CD4-positive, alpha-beta T cell treated with Interleukin-15 for 1 hour (primary cell): ENCODE measurements at places on chromosomes 12 and 14.

- peak; percentile 17 for DNase-seq
Measured at GRCh38 chr14:77804592-77804991, 4.7 kb downstream of the ADCK1 start.

DNA sequence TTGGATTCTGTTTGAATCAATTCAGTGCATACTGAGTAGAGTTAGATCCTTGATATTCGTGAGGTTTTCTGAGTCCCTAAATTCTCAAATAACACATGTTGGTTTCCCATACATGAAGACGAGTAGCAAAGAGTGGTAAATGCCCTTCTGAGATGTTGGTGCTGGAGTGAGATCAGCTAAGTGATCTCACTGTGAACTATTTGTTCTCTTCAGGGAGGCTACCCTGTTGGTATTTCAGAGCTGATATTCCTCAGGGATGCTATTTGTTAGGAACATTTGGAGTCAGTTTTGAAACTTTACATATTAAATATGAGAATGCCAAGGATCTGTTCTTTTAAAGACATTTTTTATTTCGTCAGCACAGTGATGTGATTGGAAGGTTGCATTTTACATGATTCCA lies 54.7 kb downstream of the SUSD6 start:
- no peak for DNase-seq

GRCh38 chr14:73237219-73237785 lies at the start of gene PAPLN:
PAPLN (plus strand) TSS chr14:73237506; CDS start chr14:73239779, 2,273 bp downstream.
- peak; percentile 29 for DNase-seq

GRCh38 chr14:31696378-31696777 lies 135.2 kb downstream of the NUBPL start:
- DNase-seq = no peak

DNA sequence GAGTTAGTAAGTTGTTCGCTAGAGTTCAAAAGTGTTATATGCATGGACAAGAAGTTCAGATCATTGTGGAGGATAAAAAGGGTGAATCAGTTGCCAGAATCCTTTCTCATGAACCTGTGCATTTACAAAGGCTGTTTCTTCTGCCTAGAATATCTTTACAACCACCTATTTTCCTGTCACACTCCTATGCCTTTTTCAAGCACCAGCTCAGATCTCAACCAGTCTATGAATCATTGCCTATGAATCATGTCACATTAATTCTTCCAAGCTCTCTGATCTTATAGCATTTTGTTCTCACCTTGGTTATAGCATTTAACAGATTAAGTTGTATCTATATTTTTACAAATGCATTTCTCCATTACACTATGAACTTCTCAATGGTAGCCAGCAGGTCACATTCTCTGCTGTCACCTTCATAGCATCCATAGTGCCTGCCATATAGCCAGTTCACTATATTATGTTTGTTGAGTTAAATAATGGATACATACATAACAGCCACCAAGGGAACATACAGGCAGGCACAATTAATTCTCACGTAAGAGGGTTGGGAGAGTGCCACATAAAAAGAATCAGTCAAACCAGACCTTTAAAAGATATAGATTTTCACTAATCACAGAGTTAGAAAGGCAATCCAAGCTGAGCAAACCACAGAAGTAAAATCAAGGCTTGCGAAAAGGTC lies 573.0 kb downstream of the FOXG1 start:
- no peak for DNase-seq

DNA sequence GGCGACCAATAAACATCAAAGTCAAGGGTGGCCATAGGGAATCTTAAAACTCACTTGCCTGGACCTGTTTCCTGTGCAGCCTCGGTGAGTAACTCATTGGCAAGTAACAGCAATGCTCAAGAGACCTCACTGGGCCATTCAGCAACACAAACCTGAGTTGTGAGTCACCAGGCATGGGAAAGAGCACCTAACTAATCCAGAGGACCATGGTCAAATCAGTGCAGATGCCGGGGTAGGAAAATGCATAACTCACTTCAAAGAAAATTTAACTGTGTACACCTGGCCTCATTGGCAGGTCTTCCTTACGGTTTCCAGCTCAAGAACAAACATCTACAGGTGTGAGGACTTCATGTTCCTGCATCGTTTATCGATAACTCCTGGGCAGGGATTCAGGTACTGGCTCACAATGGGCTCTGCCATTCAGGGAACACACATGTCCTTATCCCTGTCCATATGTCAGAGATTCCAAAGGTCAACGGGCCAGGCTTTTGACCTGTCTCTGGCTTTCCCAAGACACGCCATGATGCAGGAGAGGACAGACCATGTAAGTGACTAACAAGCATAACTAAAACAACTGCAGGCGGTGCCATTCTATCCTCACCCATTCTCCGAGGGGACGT lies 211.8 kb downstream of the ANO2 start:
- DNase-seq = no peak

GRCh38 chr12:54592316-54592715 lies 3.9 kb upstream of the PPP1R1A start:
- no peak for DNase-seq

- no peak for DNase-seq
Measured at GRCh38 chr12:66744956-66745383, 66.1 kb upstream of the GRIP1 start.

DNA sequence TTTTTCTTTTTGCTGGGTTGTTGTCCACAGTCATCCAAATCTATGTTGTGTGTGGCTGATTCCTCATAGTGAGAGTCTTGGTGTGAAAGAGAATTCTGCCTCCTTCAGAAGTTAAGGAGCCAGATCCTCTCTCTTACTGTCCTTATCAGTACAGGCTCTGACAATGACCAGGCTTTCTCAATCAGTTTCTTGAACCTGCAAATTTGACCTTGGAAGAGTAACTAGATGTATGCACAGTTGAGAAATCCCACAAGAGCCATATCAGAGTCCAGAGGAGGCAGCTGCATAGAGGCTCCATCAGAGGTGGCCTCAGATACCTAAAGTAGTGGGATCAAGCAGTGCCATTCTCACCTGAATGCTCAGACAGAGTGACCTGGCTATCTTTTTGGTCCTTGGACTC lies 5.5 kb upstream of the GALC start:
- DNase-seq = no peak

GRCh38 chr14:54754623-54755386 lies 147.8 kb downstream of the GCH1 start:
- DNase-seq = no peak

DNA sequence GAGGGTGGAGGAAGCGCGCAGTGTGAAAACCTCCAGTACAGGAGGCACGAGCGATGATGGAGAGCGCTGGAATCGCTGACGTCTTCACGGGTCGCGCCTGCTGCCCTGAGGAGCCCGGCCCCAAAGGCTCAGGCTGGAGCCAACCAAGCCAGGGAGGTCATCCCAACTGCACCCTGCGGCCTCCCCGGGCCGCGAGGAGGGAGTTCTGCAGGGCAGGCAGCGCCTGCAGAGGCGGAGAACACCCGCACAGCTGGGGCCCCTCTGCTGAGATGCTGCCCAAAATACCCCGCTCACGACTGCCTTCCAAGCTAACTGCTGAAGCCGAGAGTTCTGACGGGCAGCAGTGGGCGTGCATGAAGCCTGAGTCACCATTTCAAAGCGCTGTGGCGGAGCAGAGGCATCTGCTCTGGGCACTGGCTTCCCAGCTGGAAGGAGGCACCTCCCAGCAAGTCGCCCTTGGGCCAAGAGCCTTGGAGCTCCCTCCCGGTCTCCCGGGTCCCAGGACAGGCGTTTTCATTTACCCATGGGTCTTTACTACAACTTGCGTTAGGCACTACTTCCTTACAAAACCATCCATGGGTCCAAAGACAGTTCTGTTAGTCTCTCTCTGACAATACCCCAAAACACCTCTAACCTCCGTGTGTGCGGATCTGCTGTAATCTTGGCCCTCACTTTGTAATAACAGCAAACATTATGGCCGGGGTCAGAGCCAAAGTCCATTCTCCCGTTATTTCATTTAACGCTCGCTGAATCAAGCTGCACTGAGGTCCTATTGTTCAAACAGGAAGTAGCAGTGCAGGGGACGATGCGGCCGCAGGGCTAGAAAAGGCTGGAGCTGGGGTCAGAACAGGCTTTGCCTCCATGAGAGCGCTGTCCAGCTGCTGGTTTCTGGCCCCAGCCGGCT lies 60.1 kb upstream of the RIMBP2 start:
- no peak for DNase-seq

- DNase-seq = no peak
Measured at GRCh38 chr14:86035882-86036281, 505.9 kb downstream of the FLRT2 start.

GRCh38 chr12:98275131-98275475 lies 240.3 kb upstream of the TMPO start:
- no peak for DNase-seq

- no peak for DNase-seq
Measured at GRCh38 chr14:58151133-58152013, 640 bp downstream of the ARMH4 start.

DNA sequence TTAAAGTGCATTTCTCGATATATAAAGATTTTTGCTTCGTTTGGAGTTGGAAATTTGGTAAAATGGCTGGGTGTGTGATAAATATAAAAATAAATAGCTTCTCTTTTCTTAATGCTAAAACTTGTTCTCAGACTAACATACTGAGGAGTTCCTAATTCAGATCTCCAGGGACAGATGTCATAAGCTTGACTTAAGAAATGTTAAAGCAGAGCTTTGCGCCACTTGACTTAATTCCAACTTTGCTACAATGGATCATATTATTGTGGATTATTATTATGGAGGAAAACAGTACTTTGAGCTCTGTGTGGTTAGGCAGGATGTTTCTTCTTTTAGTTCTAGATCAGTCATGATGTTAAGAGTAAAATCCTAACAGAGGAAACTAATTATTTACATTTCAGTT lies 33.8 kb downstream of the GNG2 start:
- no peak for DNase-seq

- no peak for DNase-seq
Measured at GRCh38 chr12:57250956-57251355, at the start of gene STAC3. STAC3 (minus strand) TSS chr12:57251187; CDS start chr12:57249636, 1,551 bp downstream.

DNA sequence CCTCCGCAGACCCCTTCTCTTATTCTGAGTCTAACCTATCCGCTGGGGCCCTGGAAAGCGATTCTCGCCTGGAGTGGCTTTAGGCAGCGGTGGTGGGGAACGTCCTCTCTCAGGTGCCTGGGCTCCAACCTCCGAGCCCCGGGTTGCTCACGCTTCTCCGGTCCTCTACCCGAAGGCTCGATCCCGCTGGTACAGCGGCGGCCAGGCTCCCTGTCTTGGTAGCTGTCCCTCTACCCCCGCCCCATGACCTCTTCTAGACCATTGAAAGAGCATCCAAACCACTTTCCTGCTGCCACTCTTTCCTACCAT lies 505 bp upstream of the HEBP1 start:
- DNase-seq = no peak

- no peak for DNase-seq
Measured at GRCh38 chr12:111368291-111368787, 556 bp downstream of the PHETA1 start.

DNA sequence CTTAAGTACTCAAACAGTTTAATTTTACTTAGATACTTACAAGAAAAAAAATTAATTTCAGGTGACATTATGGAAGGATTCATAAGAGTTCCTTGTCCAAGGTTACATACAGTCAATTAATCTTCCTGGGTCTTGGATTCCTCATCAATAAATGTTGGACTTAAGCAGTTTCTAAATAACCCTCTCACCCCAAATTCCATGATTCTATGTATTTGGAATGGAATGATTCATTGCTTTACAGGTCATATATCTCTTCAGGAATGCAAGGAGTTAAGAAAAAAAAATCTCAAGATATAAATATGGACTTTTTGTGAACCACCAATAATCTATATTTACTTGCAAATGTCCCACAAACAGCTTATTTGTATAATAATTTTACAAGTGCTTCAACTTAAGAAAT lies 84.2 kb upstream of the BMP4 start:
- DNase-seq = no peak

- DNase-seq = no peak
Measured at GRCh38 chr12:10636611-10637010, 23.2 kb upstream of the MAGOHB start.

- DNase-seq = no peak
Measured at GRCh38 chr12:102435827-102436436, 44.4 kb downstream of the IGF1 start.

GRCh38 chr12:25496098-25496587 lies 56.9 kb downstream of the LMNTD1 start:
- no peak for DNase-seq

GRCh38 chr12:67052981-67053380 lies 216.2 kb upstream of the CAND1 start:
- no peak for DNase-seq
